ENCODE measurements at places on chromosomes 3 and 15.

GRCh38 chr15:48992545-48992944 lies 28.8 kb upstream of the SHC4 start:
- DNase-seq: no peak

- no peak for DNase-seq
Observed at GRCh38 chr3:25142609-25143355, 285.3 kb upstream of the RARB start.

DNA sequence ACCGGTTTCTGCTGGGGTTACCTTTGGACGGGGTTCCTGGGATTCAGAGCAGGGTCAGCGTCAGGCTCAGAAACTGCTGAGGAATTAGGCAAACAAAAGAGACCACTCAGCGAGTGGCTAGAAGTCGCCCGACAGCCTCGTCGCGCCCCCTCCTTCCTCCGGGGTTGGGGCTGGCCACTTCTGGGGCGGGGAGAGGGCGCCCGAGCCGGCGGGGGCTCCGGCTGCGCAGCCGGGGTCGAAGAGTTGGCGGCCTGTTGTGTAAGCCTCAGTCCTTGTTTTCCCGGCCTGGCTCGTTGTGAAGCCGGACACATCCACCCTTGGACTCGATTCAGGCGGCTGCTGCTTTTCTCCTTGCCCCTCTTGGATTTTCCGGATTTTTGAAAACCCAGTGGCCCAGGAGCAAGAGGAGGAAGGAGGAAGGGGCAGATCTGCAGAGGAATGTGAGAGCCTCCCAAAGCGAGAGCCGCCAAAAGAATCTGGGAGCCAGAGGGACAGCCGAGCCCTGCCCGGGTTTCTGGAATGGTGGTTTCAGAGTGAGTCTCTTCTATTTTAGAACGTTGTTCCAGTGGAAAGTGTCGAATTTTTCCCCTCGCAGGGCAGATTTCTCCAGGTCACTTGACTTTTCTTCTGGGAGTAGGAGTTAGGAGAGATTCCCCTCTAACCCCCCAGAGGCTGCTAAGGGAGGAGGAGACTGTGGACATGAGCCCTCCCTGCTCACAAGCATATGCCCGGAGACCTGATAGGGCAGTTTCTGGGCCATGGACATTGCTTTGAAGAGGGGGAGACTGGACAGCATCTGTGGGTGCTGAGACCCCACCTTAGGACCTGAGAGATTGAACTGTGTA lies 666 bp downstream of the SNX33 start:
- no peak for DNase-seq

GRCh38 chr15:76215634-76216033 lies 95.6 kb downstream of the ETFA start:
- DNase-seq: no peak

DNA sequence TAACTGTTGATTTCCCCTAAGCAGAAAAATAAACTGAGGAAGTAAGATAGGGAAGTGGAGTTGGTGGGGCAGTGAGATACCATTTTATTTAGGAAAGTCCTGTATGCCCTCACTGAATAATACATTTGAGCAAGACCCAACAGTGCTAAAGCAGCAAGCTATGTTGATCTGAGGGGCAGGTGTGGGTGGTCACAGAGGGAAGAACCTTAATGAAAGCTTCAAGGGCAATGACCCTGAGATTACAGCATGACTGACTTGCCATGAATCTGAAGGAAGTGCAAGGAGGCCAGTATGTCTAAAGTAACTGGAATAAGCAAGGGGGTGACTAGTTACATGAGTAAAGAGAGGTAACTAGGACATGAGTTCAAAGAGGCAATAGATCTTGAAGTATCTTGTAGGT lies 159.5 kb downstream of the CD47 start:
- DNase-seq: no peak

- no peak for DNase-seq
Observed at GRCh38 chr3:52292247-52293065, 4.8 kb downstream of the GLYCTK start.

DNA sequence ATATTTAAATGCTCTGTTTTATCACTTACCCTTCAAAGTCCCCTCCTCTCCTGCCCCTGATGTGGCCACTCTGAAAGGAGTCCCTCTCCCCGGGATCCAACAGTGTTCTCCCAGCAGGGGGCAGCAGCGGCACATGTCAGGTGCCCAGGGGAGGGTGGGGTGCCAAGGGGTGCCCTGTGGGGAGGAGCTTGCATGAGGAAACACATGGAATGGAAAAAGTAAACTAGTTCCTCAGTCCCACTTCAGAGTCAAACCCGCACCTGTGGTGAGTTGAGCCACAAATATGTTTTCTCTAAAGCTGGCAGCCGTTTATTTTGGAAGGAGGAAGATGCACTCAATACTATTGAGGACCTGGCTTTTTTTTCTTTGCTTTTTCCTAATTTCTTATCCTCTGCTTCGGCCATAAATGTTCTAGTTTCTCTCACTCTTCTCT lies 30.1 kb upstream of the NRROS start:
- DNase-seq: peak; percentile 94

DNA sequence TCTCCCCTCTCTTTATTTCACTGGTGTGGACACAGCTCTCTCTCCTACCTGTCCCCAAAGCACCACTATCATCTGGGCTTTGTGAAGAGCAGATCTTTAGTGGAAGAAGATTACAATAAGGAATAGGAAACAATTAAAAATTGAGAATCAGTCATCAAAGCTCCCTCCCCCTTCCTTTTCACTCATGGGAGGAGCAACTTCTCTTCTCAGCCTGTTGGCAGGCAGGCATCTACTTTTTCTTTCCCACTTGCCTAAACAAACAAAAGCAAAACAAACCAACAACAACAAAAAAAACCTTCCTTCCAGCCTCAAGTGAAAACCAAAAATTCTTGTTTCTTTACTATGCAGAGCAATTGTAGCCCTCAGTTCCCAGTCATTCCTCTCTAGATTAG lies 125.5 kb upstream of the BHLHE40 start:
- DNase-seq: no peak

DNA sequence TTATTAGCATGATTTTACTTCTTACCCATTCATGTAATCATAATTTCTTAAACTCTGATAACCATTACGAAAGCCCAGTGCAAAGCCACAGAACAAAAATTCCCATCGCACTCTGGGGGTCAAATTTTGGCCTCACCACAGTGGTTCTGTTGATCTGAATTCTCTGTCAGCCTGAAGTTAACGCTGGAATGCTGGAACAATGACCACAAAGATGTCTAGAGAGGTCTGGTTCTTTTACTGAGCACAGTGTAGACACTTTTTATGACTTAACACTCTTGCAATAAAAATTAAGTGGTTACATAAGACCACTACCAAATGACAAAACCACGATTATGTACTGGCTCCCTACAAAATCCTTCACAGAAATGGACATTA lies 94.7 kb downstream of the PDZRN3 start:
- no peak for DNase-seq

DNA sequence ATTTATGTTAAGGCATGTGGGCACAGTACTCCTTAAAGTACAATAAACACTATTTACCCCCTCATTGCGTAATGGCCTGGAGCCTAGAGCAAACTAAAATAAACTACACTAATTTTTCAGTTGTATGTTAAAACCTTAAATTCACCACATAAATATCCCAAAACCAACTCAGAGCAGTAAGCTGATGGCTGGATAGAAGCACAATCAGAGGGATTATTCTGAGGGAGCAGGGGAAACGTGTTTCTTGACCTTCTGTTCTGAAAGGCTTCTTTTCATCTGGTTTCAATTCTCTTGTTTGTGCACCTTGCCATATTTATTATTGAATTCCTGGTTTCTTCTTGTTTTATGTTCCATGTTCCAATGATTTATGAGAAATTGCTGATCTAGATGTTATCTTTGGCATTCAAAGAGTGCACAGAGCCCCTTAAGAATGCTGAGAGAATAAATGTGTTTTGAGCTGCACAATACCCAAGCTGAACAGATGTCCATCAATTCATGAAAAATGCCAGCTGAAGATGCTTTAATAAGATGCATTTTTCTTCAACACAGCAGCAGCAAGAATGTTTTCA lies 29.6 kb downstream of the RPL22L1 start:
- no peak for DNase-seq

- DNase-seq: no peak
Observed at GRCh38 chr15:99042892-99043291, 35.3 kb upstream of the PGPEP1L start.

GRCh38 chr3:10395671-10396070 lies 74.8 kb upstream of the SEC13 start:
- DNase-seq: no peak

GRCh38 chr3:66885326-66886000 lies 112.6 kb upstream of the KBTBD8 start:
- DNase-seq: peak; percentile 0

- no peak for DNase-seq
Observed at GRCh38 chr3:28615071-28615470, 266.4 kb upstream of the AZI2 start.

DNA sequence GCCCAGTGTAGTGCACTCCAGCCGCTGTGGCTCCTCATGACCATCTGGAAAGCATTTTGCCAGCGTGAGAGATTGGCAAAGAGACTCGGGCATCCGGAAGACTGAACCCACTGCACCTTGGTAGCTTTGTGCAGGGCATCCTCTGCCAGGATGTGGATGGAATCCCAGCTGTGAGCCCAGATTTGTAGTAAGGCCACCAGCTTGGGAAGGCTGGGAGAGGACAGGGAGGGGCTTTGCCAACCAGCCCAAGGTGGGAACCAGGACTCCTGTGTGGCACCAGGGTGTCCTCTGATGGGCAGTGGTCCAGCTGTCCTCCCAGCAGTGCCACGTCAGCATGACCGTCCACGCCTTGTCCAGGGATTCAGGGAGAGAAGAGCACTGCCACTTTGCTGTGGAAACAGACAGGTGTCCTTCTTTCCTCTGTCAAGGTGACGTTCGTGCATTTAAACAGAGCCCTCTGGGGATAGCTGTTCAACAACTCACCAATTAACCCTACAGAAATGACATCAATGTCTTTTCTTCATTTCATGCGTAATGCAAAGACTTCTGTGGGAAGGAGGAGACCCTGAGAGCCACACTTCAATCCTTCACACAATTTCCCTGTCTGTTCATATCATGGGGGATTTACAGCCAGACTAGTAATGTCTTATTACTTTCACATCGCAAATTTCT lies 19.1 kb downstream of the KLF15 start:
- DNase-seq: no peak

DNA sequence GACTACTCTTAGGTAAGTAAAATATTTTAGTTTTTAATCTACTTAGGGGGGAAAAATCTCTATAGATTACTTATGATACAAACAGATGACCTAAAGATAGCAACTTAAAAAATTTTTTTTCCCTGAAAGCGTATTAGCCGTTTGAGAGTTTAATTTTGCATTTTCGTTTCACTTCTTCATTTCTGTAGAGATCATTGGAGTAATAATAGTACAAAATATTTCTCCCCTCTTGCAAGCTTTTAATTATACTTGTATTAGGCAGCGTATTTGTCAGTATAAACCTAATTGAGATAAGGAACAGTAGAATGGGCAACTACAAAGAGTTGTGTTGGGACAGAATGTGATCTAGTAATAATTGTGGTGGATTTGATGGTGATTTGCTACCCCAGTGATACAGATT lies 10.3 kb downstream of the SKIL start:
- no peak for DNase-seq

DNA sequence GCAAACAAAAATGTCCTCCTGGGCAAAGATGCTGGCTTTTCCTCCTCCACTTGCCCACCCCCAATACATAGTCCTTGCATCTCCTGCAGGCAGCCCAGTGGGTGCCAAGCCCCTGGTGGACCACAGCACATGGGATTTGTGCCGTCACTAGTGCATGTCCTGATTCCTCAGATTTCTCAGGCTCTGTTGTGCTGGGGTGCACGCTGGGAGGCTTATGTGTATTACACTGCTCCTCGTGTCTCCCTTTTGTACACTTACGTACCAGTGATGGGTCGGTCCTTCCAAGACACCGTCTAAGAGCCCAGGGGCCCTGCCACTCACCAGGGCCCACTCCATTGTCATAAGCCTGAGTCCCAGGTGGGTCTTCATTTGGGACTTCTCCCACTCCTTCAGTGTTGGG lies 70.1 kb downstream of the PLXNA1 start:
- no peak for DNase-seq

DNA sequence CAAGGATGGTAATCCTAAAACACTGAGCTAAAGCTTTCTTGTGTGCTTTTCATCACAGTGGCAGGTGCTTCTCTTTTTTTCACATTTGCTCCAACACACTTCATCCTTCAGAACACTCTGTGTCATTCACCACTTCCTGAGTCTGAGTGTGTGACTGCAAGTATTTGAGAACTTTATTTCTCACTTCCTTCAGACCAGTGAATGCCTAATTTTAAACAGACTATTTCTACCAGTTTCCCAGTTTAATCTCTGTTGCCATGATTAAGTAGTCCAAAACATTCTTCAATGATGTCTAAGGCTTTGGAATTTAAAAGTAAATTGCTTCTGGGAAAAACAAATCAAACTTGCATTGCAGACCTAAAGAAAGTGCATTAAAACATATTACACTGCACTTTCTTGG lies 541.2 kb downstream of the RBMS3 start:
- no peak for DNase-seq

DNA sequence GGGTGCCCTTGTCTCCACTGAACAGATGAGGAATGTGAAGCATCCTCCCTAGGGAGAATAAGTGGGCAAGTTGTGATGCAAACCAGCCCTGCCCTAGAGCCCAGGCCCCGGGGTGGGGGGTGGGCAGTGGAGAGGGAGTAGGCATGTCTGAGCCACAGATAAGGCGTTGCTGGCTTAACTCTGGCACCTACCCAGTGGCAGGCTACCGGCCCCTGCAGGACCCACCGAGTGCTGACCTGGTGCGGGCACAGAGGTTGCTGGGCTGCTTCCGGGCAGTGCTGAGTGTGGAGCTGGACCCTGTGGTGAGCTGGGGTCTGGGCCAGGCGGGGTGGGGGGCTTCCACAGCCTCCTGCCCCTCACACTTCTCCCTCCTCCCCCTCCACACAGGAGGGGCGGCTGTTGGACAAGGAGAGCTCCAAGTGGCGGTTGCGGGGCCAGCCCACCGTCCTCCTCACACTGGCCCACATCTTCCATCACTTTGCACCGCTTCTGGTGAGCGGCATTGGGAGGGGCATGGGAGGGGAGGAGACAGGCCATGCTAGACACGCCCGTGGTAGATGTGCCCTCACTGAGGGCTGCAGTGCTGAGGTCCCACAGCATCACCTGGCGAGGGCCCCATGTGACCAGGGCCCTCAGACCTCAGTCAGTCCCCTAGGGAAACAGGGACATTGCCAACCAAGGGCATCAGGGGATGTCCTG lies 10.1 kb downstream of the RNF123 start:
- DNase-seq: no peak

DNA sequence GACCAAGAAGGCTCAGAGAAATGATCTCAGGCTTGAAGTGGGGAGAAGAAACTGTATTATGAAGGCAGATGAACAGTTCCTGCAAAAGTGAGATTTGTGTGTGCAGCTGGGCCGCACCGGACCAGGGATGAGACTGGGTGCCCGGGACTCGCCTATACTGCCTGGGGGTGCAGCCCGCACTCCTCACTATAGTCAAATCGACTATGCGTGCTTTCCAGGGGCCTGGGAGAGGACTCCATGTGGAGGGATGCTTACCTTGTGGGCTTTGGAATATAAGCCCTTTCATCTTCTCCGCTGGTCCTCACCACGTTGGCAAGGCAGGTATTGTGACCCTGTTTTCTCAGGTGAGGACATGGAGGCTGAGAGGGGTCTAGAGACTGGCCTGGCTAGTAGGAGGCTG lies 32.9 kb upstream of the APOD start:
- DNase-seq: no peak

Measured in A673 (cell line).